ENCODE measurements at places on chromosomes 16 and 17.

GRCh38 chr16:75236232-75236631 lies 15.2 kb downstream of the BCAR1 start:
- DNase-seq: no peak

GRCh38 chr17:16107165-16107770 lies 107.6 kb downstream of the TTC19 start:
- no peak for DNase-seq

DNA sequence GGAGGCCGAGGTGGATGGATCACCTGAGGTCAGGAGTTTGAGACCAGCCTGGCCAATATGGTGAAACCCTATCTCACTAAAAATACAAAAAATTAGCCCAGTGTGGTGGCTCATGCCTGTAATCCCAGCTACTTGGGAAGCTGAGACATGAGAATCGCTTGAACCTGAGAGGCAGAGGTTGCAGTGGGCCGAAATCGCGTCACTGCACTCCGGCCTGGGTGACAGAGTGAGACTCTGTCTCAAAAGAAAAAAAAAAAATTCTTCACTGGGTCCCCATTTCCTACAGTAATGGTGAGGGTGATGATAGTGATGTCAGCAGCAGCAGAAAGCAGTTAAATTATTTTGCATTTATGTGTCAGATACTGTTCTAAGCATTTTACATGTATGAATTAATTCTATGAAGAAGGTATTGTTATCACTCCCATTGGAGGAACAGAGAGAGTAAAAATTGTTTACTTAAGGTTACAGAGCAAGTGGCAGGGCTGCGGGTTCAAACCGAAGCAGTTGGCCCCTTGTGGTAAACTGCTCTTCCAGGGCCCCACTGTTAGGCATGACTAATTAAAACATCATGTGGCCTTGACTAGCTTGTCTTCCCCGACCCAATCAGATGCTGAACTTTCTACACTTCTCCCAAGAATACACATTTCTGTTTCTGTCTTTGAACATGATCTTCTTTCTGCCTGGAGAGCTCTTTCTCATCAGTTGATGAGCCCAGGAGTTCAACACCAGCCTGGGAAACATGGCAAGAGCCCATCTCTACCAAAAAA lies 45.8 kb downstream of the STAT3 start:
- no peak for DNase-seq

GRCh38 chr17:77501101-77501566 lies 360.4 kb downstream of the SEC14L1 start:
- no peak for DNase-seq

DNA sequence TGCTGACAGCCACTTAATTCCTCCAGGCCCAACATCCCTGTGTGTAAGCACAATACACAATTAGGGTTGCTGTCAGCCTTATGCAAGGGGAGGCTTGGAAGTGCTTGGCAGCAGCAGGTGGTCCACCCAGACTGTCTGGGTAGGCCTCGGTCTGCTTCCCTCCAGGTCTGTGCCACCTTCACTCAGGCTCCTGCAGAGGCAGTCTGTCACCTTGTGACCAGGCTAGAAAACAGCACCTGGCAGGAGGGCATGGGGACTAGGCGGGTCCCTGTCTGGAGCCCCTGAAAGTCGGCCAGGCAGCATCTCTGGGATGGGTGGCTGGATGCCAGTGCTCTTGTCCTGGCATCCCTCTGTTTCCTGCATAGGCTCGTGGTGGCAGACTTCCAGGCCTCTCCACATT lies 578.1 kb downstream of the KCNJ18 start:
- DNase-seq: no peak

DNA sequence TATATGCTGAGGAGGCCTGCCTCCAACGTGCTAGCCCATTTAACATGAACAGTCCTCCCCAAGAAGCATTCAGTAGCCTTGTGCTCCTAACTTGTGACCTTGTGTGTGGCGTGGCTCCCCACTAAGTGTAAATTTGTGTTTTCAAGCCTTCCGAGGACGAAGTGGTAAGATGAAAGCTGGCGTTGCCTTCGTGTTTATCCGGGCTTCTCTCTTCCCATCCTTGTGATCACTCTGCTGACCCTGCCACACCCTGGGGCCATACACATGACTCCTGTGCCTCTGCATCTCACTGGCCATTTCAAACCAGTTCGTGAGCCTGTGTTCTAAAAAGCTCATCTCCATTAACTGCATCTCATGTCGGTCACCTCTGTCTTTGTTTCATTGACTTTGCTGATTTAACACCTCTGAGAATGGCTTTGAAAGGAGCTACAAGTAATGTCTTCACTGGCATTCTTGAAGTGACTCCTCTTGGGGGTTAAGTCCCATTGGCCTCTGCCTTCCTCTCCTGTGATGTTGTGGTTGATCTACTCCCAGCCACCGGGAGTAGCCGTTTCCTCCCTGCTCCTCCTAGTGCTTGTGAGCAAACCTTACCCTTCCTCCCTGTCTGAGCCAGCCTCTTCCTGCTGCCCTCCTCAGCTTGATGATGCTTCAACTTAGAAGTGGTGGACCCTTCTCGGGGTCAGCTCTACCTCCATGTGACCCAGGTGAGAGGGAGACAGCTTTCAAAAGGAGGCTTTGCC lies 27.4 kb upstream of the NAGLU start:
- no peak for DNase-seq

GRCh38 chr17:81244358-81245023 lies 5.4 kb downstream of the NDUFAF8 start:
- DNase-seq: no peak

All from SHP77 treated with DMSO at 0.1 percent for 48 hours (cell line).